NCI-H1930 (cell line): ENCODE measurements at places on chromosomes 4 and X.
A peak's percentile ranks its signal among the peaks of the same experiment; 100 is the strongest.

- DNase-seq, result no peak
Measured at GRCh38 chr4:169663831-169664230, 43.5 kb downstream of the CLCN3 start.

GRCh38 chr4:155684892-155685541, 18.4 kb downstream of the GUCY1A1 start:
- no peak for DNase-seq

GRCh38 chrX:79336869-79337815, 30.0 kb downstream of the ITM2A start:
- DNase-seq, result no peak

GRCh38 chr4:186067757-186068385, 1.1 kb upstream of the TLR3 start:
- peak; percentile 34 for DNase-seq

GRCh38 chr4:40264995-40265909, 68.4 kb downstream of the RHOH start:
- DNase-seq, result no peak

- DNase-seq, result no peak
Measured at GRCh38 chr4:150584111-150584915, 2.4 kb downstream of the MAB21L2 start.

DNA sequence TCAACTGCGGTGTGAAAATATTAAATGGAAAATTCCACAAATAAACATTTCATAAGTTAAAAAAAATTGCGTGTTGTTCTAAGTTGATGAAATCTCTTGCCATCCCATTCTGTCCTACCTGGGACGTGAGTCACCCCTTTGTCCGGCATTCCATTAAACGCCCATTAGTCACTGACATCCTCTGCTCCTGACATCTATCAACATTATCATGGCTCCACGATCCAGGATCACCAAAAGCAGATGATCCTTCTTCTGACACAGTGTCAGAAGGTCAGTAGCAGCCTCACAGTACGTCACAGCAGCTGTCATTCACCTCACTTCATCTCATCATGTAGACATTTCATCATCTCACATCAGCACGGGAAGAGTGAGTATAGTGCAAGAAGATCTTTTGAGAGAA, 125.7 kb downstream of the ZNF827 start:
- no peak for DNase-seq

GRCh38 chr4:184536881-184537248, 62.5 kb upstream of the IRF2 start:
- no peak for DNase-seq
